ENCODE measurements at places on chromosomes 12 and 14.

DNA sequence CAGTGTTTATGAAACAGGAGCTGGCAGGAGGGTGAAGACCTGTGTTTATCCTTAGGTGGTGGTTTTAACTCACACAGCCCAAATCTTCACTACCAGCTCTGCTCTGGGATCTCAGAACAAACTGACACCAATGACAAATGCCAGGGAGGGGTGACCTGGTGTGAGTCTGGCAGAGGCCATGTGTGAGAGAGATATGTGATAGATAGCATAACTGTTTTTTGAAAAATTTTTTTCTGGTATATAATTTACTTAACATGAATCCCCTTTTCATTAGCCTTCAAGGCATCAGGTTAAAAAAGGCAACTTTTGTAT lies 51.5 kb downstream of the SLC38A4 start:
- DNase-seq: no peak

- DNase-seq: no peak
Measured at GRCh38 chr14:101838476-101838875, 77.0 kb downstream of the PPP2R5C start.

DNA sequence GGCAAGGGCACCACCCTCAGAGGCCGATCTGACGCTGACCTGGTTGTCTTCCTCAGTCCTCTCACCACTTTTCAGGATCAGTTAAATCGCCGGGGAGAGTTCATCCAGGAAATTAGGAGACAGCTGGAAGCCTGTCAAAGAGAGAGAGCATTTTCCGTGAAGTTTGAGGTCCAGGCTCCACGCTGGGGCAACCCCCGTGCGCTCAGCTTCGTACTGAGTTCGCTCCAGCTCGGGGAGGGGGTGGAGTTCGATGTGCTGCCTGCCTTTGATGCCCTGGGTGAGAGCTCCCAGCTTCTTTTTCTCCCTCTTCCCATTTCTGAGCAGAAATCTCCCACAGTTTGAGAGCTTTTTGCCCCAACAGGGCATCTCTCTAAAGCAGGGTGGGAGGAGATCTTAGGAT lies 1.8 kb downstream of the OAS1 start:
- DNase-seq: no peak

DNA sequence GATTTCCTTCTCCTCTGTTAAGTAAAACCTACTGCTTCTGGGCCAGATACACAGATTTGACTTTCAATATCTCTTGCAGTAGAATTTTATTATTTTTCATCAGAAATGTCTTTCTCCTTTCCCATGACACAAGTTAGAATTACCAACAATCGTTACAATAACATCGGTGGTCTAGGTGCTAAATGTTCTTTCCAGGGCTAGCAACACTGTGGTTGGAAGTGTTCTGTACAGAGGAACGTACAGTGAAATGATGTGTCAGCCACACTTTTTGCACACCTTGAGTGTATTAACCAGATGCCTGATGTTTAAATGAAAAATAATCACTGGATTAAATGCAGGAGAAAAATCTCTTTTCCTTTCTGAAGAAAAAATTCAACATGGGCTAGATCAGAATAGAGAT lies 27.7 kb upstream of the KLRD1 start:
- no peak for DNase-seq

- DNase-seq: no peak
Measured at GRCh38 chr12:51549637-51550036, 41.4 kb upstream of the SCN8A start.

DNA sequence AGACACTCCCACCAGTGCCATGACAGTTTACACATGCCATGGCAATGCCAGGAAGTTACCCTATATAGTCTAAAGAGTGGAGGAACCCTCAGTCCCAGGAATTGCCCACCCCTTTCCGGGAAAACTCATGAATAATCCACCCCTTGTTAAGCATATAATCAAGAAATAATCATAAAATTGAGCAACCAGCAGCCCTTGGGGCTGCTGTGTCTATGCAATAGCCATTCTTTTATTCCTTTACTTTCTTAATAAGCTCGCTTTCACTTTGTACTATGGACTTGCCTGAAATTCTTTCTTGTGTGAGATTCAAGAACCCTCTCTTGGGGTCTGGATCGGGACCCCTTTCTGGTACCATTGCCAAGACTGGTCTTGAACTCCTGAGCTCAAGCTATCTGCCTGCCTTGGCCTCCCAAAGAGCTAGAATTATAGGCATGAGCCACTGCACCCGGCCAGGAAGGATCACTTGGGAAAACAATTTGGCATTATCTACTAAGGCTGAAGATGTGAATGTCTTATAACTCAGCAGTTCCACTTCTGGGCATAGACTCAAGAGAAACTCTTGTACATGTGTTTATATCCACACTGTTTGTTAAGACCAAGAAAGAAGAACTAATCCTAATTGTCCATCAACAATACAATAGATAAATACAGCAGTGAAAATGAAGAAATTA lies 35.9 kb upstream of the CEP83 start:
- no peak for DNase-seq

DNA sequence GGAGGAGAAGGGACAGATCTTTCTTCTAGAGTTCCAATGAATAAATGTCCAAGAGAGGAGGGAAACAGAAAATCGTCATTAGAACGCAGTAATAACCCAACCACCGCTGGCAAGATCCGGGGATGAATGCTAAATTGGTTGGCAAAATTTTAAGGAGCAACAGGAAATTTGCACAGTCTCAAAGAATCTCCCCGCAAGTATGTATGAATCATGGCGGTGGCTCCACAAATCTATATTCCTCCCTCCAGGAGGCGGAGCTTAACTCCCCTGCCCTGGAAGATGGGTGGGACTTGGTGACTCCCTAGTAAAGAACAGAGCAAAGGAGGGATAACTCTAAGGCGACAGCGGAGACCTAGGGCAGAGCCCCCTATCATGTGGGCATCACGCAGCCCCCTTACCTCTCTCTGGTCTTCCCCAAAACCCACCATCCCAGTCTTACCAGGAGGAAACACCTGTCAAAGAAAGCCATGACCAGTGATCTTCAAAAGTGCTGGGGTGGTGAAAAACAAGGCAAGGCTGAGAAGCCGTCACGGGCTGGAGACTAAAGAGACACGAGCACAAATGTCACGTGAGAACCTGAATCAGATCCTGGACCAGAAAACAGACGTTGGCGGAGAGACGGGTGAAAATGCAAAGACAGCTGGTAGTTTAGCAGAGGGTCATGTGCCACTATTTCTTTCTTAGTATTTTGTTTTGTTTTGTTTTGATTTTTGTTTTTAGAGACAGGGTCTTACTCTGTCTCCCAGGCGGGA lies 125.8 kb downstream of the NCOR2 start:
- DNase-seq: no peak

GRCh38 chr12:162467-163307 lies 51.3 kb downstream of the SLC6A12 start:
- no peak for DNase-seq

All from stimulated activated CD4-positive, alpha-beta T cell treated with anti-CD3 and anti-CD28 coated beads, Interleukin-1b, Interleukin-23, amount 100 ng/mL, for 24 hours (primary cell).